RPMI8226 (cell line): ENCODE measurements at places on chromosomes 12 and 14.

DNA sequence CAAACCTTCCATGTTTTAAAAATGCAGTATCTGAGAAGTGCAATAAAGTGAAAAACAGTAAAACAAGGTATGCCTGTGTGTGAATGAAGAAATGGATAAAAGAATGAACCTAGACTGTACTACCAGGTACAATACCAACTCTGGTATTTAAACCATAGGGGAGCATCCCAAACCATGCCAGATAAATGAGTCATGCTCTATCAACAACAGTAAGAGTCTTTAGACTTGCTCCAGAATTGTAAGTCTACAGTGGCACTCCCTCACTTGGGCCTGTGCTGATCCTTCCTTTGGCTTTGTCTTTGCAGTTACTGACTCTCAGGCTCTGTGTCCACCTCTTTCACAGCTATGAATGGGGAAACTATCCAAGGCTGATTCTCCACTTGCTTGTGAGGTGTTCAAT, 38.1 kb downstream of the BBS10 start:
- DNase-seq: no peak

DNA sequence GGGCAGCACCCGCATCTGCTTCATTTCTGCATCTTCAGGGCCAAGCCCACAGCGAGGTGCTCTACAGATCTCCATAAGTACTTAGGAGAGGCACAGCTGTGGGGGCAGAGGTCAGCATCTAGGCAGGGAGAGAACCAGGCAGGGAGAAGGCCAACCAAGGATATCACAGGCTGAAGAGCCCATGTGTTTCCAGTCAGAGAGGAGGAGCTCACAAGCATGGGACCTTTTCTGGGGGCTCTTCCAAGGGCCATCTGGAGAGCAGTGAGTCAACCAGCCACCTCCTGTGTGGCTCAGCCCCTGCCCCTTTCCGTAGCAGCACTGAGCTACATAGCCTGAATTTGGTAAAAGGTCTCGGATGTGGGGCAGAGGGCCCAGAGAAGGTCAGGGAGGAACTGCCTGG, 78.5 kb downstream of the ARL6IP4 start:
- DNase-seq: peak; percentile 71

GRCh38 chr12:82425241-82425640, 66.9 kb downstream of the METTL25 start:
- DNase-seq: no peak

GRCh38 chr12:20555771-20556170, 139.4 kb upstream of the SLCO1C1 start:
- DNase-seq: no peak

DNA sequence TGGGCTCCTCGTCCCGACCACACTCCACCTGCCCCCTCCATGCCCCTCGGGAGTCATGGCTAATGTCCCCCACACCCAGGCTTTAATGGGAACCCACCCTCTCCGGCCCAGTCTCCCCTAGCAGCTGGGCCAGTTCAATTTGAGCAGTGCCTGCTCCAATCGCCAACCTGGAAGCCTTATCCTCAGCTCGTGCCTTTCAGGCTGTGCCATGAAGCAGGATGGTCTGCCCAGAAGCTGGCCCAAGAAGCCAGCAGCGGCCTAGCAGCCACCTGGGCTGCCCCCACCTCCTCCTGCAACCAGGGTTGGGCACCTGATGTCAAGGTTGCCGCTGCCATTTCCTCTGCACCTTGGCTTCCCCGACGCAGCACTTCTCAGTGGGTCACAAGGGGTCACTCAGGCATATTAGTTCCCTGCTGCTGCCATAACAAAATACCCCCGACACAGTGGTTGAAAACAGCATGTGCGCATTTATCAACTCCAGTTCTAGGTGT, 2.3 kb upstream of the CLBA1 start:
- DNase-seq: peak; percentile 46

GRCh38 chr14:100592972-100593371, 5.8 kb upstream of the BEGAIN start:
- no peak for DNase-seq

- DNase-seq: peak; percentile 7
Observed at GRCh38 chr14:61489512-61489911, 168.1 kb downstream of the PRKCH start.

DNA sequence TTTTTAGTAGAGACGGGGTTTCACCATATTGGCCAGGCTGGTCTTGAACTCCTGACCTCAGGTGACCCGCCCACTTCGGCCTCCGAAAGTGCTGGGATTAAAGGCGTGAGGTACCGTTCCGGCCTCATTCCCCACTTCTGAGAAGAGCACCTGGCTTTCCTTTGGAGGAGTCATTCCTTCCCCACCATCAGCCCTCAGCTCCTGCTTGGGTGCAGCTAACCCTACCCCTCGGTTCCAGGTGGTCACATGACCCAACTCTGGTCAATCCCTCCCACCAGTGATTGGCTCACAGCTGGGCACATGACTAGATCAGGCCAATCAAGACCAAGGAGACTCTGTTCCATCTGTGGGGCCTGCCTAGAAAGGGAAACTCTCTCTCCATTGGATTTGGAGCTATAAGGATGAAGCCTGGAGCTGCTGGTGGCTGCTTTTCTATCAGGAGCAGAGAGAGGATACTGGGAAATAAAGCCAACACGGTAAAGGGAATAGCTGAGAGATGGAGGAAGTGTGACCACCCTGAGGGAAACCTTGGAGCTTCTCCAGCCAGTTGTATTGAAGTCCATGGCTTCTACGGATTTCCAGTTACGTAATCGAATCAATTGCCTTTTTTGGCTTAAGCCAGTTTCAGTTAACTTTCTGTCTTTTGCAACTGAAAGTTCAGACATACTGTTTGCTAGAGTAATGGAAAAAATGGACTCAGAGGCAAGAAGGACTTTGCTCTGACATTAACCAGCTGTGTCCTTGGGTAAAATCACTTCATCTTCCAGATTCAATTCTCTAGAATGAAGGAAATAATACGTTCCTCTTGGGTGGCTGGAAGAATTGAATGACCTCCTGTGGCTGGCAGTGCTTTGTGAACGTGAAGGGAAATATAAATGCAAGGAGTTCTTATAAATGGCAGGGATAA, 19.7 kb upstream of the IFT81 start:
- DNase-seq: no peak

GRCh38 chr14:94313991-94314655, 9.0 kb downstream of the SERPINA6 start:
- no peak for DNase-seq

DNA sequence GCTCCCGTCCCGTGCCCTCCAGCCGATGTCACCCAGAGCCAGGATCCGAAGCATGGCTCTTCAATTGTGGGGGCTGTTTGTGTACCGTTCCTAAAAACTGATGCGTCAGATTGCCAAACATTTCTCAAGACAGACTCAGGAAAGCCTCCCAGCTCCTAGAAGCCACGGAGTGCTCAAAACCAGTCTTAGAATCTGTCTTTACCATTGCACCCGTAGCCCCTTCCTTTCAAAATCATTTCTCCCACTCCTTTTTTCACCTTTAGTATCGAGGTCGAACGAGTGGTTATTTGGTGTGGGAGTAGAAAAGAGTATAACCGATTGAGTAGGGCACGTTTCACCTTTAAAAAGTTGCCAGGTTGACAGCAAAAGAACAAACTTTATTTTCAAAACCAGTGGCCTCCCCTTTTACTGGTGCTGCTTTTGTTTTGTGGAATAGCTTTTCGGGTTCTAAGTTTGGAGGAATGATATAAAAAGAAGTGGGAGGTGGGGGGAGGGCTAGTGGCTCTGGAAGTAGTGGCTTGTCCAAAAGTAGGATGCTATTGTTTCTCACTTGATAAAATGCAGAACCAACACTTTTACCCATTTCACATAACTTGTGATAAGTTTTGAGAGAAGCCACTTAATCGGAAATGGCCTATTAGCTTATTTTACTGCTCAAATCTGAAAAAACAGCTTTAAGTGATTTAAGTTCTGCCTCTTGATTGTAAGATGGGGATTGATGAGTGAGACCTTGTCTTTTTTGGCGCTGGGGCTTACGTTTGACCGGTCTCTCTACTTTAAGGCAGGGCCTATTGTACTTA, 803 bp downstream of the STK38L start:
- no peak for DNase-seq

DNA sequence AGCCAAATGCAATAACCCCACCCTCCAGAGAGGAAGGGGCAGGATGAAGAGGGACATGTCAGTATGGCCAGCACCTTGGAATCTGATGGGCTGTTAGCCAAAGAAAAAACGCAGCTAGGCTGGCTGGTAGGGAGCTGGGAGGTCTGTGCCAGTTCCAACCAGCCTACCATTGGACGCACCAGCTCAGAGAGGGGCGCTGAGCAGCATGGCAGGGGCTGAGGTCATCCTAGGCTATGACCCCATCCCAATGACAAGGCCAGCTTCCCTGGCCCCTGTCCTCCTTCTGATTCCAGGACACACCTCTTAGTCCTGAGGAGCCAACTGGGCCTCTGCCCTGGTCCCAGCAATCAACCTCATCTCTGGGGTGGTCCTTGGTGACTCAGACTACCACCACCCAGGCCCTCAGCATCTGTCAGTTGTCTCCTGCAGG, 12.2 kb downstream of the ACTN1 start:
- no peak for DNase-seq

- DNase-seq: no peak
Observed at GRCh38 chr12:27585739-27586265, 61.8 kb downstream of the PPFIBP1 start.

GRCh38 chr12:69508091-69508490, 37.9 kb downstream of the FRS2 start:
- DNase-seq: no peak

DNA sequence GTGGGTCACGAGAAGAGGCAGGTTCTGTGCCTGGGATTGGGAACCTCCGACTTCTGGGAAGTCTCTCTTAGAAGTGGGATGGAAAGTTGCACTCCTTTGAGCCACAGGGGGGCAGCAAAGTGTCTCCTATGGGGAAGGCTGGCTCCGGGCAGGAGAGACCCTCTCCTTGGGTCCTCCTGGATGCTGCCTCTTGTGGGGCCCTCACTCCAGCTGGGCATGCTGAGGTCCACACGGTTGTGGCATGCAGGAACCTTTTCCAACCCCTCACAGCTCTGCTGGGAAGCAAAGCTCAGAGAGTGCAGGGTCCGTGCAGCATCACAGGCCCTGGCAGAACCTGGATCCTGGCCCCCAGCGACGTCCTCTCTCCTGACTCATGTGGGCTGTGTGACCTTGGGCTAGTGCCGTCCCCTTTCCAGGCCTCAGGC, 17.4 kb downstream of the SDSL start:
- DNase-seq: peak; percentile 40

DNA sequence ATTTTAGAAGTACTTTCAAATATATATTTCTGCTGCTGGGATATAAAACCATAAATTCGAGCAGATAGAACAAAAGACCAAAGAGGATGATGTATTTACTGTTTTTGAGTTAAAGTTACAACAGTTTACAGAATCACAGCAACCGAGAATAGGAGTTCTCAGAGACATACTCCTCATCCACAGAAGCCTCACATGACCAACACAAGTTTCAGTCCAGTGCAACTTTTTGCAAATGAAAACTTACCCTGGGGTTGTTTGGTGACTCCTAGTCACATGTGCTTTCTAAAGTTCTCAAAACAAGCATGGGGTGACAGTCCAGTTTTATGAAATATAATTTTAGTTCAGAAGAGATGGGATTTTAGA, 117.1 kb downstream of the PRKCH start:
- DNase-seq: no peak

GRCh38 chr12:132187646-132188450, 43.6 kb downstream of the NOC4L start:
- DNase-seq: no peak

- no peak for DNase-seq
Observed at GRCh38 chr12:77745624-77746023, 85.1 kb upstream of the NAV3 start.

DNA sequence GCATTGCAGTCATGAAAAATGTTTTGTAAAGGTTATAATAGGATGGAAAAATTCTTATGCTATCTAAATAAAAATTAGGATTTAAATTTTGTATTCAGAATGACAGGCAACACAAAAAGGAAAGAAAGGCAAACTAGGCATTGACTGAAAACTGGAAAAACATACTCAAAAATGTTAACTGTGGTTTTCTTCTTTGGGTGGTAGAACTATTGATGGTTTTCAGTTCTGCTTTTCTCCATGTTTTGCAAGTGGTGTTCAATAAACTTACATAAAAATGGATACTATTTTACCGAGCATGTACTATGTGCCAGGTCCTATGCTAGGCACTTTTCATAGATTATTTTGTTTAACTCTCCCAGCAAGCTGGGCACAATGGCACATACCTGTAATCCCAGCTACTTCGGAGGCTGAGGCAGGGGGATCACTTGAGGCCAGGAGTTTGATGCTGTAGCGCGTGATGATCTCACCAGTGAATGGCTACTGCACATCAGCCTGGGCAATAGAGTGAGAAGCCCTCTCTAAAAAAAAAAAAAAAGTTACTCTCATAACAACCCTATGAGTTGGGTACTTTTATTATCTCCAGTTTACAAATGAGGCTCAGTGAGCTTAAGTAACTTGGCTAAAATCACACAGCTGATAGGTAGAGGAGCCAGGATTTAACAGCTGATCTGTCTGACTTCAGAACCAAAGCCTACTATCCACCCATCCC, 26.3 kb upstream of the TCP11L2 start:
- DNase-seq: no peak

DNA sequence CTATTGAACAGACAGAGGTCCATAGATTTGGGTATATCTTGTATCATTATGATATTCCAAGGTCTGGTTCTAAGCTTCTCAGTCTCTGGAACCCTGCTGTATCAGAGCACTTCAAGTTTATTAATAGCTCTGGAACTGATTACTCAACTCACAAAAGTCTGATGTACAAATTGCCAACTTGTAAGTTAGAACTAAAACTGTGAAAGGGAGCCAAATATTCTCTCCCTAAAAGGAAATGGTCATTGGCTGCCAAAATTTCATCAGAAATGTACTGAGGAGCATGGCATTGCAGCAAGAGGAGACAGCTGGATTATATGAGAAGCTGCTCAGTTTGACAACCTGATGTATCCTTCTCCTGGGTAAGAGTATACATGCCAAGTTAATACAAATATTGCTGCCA, 828.8 kb upstream of the SEL1L start:
- no peak for DNase-seq

GRCh38 chr12:22691319-22691718, 66.3 kb downstream of the ETNK1 start:
- no peak for DNase-seq

- DNase-seq: peak; percentile 81
Observed at GRCh38 chr12:57845478-57846284, 848 bp downstream of the CTDSP2 start.

- DNase-seq: peak; percentile 73
Observed at GRCh38 chr12:47747126-47747525, 11.6 kb downstream of the RAPGEF3 start.

DNA sequence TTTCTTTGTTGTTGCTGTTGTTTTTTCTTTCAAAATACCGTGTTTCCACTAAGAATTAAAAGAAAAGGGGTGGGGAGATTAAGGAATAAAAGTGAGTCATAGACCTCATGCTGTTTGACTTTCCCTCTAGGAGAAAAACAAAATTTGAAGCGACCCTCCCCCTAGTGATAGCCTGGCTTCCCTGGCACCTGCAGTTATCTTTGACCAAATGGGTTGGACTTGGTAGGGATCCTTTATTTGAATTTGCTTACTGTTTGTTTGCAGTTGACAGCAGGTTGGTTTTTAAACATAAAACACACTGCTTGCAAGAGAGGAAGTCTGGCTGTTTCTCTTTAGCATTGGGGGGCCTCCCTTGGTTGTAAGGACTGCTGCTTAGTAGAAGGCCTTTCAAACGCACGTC, 14.0 kb downstream of the OTX2 start:
- DNase-seq: no peak

GRCh38 chr12:27807063-27807703, 27.1 kb upstream of the MANSC4 start:
- DNase-seq: no peak

- peak; percentile 48 for DNase-seq
Observed at GRCh38 chr14:64844272-64844671, 35.4 kb downstream of the SPTB start.
